ENCODE measurements at places on chromosomes 2 and 18.

DNA sequence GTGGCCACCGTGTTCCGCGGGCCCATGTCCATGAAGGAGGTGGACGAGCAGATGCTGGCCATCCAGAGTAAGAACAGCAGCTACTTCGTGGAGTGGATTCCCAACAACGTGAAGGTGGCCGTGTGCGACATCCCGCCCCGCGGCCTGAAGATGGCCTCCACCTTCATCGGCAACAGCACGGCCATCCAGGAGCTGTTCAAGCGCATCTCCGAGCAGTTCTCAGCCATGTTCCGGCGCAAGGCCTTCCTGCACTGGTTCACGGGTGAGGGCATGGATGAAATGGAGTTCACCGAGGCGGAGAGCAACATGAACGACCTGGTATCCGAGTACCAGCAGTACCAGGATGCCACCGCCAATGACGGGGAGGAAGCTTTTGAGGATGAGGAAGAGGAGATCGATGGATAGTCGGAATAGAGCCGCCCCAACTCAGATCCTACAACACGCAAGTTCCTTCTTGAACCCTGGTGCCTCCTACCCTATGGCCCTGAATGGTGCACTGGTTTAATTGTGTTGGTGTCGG lies 17.7 kb downstream of the TUBB6 start:
- no peak overlapping the region for H3K4me3 ChIP-seq
- H3K36me3 ChIP-seq: peaks cover 12% of the 10 kb centered on the region

GRCh38 chr2:16014041-16014787 lies 73.9 kb downstream of the MYCN start:
- no peak for DNase-seq
- no peaks in the 10 kb centered on the region for H3K36me3 ChIP-seq
- H3K27ac ChIP-seq: no peak overlapping the region
- H3K4me1 ChIP-seq: peaks cover 4% of the 10 kb centered on the region
- H3K4me3 ChIP-seq: no peak overlapping the region

GRCh38 chr2:100407073-100407472 lies 10.4 kb downstream of the CHST10 start:
- no peak overlapping the region for H3K27ac ChIP-seq
- no peaks in the 10 kb centered on the region for H3K27me3 ChIP-seq
- H3K4me3 ChIP-seq: no peak overlapping the region
- no peak for DNase-seq
- no peaks in the 10 kb centered on the region for H3K4me1 ChIP-seq

- no peak overlapping the region for H3K27ac ChIP-seq
- DNase-seq: no peak
- H3K27me3 ChIP-seq: no peaks in the 10 kb centered on the region
- no peaks in the 10 kb centered on the region for H3K36me3 ChIP-seq
Observed at GRCh38 chr2:85178154-85178553, 45.0 kb downstream of the TCF7L1 start.

All from mesendoderm (in vitro differentiated cells).